AG10803 (cell line): ENCODE measurements at places on chromosomes 11 and 22.

- no peak for DNase-seq
Measured at GRCh38 chr11:76831686-76832310, 28.9 kb upstream of the ACER3 start.

GRCh38 chr22:49904040-49904369, 14.2 kb downstream of the ALG12 start:
- DNase-seq: no peak

DNA sequence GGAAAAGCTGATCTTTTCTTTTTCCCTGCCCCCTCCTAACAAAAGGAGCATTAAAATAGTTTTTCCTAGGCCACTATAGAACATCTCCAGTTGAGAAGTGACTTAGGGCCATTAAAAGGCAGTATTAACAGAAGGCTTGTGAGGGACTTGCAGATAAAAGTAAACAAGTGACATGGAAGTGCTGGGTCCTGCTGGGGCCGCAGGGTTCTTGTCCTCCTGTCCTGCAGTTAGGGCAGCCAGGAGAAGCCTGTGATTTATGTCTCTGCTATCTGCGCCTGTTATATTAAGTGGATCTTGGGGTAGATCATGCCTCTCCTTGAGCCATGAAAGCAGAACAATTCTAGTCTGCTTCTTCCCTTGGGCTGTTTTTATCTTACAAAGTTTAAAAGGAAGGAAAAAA, 271.4 kb upstream of the C11orf87 start:
- DNase-seq: no peak

DNA sequence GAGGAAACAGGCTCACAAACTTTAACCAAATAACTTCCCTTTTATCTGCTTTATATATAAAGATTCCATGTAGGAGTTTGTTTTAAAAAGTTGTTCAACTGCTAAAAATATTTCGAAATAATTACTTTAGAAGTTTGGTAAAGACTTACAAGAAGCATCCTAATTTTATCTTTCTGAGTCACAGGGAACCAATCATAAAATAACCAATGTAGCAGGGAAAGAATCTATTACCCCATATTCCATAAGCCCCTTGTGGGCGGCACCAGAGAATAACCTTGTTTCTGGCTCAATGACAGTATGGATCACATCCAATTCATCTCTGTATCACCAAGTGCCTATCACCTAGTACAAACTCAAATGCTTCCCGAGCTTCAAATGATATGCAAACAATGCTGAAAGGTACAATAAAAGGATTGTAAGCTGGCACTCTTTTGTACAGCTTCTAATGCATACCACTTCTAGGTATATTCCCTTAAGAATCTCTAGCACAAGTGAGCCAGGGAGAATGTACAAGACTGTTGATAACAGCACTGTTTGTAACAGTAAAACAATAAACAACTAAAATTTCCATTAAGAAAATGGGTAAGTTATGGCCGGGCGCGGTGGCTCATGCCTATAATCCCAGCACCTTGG, 158.4 kb downstream of the ATG16L2 start:
- peak; percentile 67 for DNase-seq

DNA sequence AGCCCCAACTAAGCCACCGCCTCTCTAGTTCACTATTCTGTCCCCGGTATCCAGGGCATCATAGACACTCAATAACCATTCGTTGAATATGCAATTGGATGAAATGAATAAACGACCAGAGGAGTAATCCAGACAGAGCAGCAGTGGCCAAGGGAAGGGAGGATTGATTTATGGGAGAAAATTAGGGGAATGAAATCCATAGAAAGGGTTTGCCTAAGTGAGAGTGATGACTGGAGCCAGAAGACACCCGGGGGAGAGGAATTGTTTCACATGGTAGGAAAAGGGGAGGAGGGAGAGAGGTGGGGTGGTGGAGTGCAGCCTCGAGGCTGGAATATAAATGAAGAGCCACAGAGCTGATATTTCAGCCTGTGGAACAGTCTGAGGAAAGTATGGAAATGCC, 168.2 kb downstream of the COMMD9 start:
- no peak for DNase-seq

DNA sequence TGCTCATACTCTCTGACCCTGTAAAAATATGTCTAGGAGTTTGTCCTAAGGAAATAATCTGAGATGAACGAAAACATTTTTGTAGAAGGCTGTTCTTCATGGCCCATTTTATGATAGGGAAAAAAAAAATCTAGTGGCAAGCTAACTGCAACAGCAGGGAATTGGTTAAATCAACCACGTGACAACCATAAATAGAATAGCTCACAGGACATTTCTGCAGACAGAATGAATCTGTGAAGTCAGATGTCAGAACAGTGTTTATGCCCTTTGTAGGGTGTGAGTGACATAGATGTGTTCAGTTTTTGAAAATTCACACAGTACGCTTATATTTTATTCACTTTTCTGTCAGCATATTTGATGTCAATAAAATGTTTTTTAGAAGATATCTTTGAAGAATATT, 16.1 kb downstream of the ARHGAP1 start:
- DNase-seq: no peak

- DNase-seq: no peak
Measured at GRCh38 chr22:30755759-30756124, 61.1 kb downstream of the OSBP2 start.

DNA sequence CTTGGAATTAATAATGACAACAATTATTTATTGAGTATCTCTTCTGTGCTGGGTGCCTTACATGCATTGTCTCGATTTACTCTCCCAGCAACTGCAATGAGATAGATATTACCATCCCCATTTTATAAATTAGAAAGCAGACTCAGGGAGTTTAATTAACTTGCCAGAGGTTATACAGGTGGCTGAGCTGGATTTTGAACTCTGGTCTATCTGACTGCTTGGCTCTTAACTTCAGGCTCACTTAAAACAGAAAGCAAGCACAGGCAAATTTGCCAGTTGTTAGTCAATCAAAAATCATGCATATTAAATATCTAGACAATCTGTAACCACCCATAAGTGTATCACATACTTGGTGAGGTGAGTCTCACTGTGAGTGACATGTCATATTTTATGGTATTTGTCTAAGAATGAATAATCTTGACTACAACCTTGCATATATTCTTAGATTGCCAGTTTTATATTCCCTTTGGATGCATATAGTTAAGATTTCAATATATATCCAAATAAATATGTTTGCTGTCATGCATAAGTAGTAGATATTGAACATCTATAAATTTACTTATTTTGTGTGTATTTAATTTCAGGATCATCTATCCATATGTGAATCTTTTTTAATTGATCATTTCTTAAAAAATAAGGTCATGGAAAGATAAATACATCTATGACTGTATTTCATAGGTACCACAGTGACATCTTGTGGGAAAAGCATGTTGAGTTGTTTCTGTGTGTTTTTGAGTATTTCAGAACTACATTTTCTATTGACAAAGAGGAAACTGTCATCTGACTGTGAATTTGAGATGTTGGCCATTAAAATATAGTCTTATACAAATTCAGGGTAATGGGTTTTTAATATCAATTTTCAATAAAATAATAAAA, 112.0 kb upstream of the ARHGAP42 start:
- DNase-seq: peak; percentile 10

- DNase-seq: no peak
Measured at GRCh38 chr22:28425211-28425610, 254.4 kb downstream of the TTC28 start.

DNA sequence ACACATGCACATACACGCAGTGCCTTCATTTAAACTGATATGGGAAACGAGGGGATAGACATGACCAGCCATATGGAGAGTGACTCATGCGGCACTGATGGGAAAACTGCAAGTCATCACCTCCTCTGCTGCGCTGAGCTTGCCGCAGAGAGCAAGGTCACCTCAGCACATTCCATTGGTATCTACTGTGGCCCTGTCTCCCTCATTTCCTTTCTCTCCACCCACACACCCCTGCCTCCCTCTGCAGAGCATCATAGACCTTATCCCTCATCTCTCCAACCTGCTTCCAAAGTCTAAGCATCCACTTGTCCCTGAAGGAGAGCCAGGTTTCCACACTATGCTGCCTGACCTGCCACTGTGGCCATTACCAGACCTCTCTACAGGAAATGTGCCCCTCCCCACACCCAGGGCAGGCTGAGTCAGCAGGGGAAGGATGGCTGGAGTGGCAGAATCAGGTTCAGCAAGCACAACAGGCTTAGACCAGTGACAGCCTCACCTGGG, 116.9 kb upstream of the SNX19 start:
- peak; percentile 87 for DNase-seq

DNA sequence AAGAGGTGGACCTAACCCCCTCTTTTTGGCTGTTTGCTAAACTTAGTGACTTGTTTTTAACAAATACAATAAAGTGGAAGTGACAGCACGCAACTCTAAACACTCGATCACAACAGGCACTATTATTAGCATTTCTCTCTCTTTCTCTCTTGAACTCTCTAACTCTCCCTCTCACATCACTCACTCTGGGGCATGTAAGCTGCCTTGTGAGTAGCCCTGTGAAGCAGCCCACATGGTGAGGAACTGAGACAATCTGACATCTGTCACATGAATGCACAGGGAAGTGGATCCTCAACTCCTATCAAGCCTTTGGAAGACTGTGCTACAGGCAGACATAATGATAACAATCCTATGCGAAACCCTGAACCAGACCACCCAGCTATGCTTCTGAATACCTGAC, 609.0 kb upstream of the CNTN5 start:
- DNase-seq: no peak

DNA sequence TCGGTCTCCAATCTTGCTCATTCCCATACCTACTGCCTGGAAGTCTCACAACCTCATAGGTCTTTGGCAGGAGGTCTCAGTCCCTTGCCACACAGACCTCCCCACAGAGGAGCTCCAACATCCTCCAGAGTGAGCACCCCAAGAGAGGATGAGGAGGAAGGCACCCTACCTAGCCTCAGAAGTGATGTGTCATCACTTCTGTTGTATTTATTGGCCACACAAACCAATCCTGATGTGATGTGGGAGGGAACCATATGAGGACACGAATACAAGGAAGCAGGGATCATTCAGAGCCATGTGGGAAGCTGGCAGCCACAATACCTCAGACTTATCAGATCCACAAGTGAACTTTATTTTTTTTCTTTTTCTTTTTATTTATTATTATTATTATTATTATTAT, 9.0 kb upstream of the UPK2 start:
- DNase-seq: no peak

GRCh38 chr11:94934362-94934761, 39.0 kb downstream of the CWC15 start:
- DNase-seq: peak; percentile 70

GRCh38 chr11:100061006-100061405, 626.1 kb upstream of the ARHGAP42 start:
- DNase-seq: no peak

DNA sequence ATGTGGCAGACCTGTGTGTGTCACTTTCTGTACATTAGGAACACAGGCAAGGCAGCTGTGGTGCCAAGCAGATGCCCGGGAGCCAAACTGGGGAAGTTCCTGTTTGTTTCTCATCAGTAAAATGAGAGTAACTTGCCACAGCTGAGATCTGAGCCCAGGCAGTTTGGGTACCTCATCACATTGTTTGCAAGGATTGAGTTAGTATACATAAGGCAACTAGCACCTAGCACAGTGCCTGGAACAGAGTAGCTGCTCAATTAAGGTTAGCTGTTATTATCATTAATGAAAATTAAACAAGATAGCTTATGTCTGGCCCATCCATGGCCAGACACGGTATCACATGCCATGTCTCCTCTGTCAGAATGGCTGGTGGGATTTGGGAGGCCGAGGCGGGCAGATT, 7.8 kb downstream of the SOX10 start:
- no peak for DNase-seq

GRCh38 chr11:77244277-77245027, 57.0 kb downstream of the GDPD4 start:
- peak; percentile 92 for DNase-seq

DNA sequence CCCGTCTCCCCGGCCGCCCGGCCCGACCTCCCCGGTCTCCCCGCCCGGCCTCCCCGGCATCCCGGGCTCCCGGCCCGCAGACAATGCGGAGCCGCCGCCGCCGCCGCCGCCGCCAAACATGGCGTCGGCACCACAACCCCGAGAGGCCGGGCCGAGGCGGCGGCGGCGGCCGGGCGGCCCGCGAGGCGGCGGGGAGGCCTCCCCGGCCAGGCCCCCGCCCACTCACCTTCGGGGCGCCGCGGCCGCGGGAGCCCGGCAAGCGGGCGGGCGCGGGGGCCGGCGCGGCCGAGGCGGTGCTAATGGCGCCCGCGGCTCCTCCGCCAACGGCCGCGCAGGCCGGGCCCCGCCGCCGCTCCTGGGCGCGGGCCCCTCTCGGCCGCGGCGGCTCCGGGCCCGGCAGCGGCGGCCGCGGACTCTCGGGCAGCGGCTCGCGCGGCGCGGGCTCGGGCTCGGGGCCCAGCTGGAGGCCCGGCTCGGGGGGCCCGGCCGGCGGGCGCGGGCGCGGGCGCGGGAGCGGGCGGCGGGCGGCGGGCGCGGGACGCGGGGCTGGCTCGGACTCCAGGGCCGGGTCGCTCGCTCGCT, 311 bp downstream of the BRD1 start:
- DNase-seq: peak; percentile 27

DNA sequence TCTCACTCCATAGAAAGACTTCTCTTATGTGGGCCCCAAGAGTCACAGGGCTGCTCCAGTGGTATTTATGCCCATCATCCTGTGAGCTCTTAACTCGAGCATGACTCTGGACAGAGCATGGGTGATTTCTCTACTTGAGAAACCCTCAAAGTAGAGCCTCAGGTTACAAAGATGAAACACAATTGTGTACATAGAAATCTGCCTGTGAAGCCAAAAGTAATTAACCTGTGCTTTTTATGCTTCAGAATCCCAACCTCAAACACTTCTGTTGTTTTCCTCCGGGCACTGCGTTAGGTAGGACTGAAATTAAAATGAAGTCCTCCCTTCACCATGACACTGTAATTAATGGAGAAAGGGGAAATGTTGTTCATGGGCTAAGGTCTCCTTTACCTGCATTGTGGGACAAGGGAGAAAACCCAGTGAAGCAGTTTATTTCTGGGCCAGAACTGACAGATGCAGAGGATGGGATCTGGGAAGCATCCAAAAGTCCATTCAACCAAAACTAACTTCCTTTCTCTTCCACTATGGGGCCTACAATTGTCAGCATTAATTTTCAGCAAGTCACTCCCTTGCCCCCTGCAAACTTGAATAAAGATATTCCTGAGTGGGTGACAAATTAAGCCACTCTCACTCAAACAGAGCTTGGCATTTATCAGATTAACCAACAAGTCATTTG, 24.1 kb upstream of the POU2AF1 start:
- DNase-seq: no peak

- peak; percentile 13 for DNase-seq
Measured at GRCh38 chr11:45178890-45179671, 32.6 kb downstream of the PRDM11 start.

DNA sequence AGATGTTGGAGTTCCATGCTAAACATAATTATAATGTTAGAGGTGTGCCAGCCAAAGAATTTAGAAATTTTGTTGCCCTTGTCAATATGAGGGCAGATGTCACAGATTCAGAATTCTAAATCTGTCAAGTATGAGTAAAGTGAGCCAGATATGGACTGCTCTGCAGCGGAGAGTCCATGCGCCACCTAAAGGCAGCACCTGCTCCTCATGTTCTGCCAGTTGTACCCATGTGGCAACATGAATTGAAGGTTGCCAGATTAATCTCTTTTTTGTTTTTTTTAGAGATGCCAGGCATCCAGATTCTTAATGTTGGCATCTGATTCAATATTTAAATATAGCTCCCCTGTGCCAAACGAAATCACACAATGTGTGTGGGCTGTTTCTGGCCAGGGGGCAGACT, 678.6 kb upstream of the ANO5 start:
- no peak for DNase-seq

GRCh38 chr22:35947794-35948425, 80.7 kb downstream of the RBFOX2 start:
- no peak for DNase-seq

GRCh38 chr11:12163181-12163941, 53.0 kb downstream of the MICAL2 start:
- DNase-seq: peak; percentile 79
